ENCODE measurements at places on chromosomes 7 and 10.

- peak; percentile 55 for DNase-seq
Observed at GRCh38 chr7:44621034-44621749, 14.8 kb downstream of the OGDH start.

DNA sequence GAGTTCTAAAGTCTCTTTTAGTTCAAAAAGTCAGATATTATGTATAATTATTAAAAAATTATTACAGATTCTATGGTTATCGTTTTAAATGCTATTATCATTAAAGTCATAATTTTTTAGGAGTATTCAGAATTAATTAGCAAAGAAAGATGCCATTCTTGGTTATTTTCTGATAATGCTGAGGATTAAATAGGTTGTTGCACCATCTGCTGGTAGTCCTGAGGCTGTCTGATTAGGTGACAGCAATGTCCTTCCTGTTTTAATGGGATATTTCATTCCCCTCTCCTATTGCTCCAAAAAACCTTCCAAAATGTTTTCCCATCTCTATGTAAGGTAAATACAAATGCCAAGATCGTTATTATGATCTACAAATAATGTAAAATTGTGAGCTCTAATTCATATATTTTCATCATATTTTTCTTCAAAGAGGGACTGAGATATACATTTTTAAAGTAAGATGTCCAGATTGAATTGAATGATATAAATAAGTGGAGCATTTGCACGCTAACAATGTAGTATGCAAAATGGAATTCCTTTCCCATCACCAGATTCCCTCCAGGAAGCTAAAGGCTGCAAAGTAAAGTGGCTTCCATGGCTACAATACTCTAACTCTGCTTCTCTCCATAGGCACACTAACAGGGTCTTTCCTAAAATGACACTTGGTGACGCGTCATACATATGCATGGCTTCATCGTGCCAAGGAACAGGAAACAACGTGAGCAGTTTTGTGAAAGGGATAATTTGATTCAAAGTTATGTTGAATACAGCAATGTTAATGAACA lies 58.8 kb upstream of the AKR1E2 start:
- peak; percentile 67 for DNase-seq

GRCh38 chr7:158309868-158310763 lies 277.5 kb downstream of the PTPRN2 start:
- DNase-seq, result no peak

GRCh38 chr10:93126483-93127052 lies 52.9 kb downstream of the CYP26A1 start:
- no peak for DNase-seq

GRCh38 chr7:136868496-136869000 lies at the start of gene CHRM2:
TSS of gene CHRM2 (plus strand) at chr7:136868652. CDS start at chr7:137014866, 146,214 bp downstream.
- DNase-seq, result peak; percentile 26

GRCh38 chr10:75530299-75530698 lies 98.9 kb downstream of the LRMDA start:
- peak; percentile 58 for DNase-seq

DNA sequence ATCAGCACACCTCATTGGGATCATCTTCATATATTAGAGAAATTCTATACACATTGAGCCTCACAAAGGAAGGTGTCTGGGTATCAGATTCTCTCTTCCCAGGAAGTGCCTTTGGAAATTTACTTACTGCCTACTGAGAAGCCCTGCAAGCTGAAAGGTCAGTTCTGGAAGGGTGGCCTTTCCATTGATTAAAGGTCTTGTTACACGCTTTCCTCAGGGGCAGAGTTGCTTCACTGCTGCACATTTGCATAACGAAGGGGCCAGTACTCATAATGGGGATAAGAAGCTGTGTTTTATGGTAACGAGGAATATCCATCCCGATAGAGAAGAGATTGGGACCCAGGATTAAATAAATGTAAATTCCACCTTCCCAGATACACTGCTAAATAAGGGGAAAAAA lies 19.4 kb upstream of the IL15RA start:
- no peak for DNase-seq
